ENCODE measurements at places on chromosomes 3 and 15.
A peak's percentile ranks its signal among the peaks of the same experiment; 100 is the strongest.

- peak; percentile 9 for DNase-seq
Observed at GRCh38 chr15:47551079-47551478, 166.2 kb upstream of the SEMA6D start.

- DNase-seq = no peak
Observed at GRCh38 chr15:64791401-64791800, 16.0 kb upstream of the RBPMS2 start.

DNA sequence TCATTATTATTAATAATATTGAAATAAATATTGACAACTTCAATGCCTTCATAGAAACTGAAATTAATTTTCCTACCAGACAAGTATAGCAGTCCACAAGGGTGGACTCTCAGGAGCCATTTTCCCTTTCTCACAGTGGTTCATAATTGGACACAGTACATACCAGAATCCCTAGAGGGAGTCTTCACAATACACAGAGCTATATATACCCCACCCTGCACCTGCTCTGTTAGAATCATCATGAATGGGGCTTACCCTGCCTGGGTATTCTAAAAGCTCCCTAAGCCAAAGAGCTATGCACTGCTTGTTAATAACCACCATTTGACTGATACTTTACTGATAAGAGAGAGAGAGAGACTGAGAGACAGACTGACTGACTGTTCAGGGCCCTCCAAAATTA is 134.9 kb downstream of the FEZF2 start:
- no peak for DNase-seq

GRCh38 chr3:18228060-18228459 is 197.1 kb downstream of the SATB1 start:
- no peak for DNase-seq

GRCh38 chr15:99631255-99631654 is 65.5 kb downstream of the MEF2A start:
- DNase-seq = peak; percentile 56

DNA sequence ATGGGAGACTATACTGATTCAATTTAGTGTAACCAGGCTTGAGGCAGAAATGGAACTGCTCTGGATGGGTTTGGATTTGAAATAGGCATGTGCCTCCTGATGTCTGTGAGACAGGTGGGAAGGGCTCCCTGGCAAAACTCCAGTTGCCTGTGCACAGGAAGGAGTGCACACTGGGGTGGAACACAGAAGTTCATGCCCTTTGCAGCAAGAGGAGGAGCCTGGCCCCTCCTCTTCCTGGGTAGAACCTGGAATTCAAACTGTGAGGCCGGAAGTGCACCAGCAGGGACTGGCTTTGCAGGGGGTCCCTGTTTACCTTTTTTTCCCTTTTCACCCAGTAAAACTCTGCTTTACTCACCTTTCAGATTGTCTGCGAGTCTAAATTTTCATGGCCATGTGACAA is 99.9 kb downstream of the GMPS start:
- no peak for DNase-seq

GRCh38 chr3:128432971-128433836 is 33.5 kb downstream of the DNAJB8 start:
- DNase-seq = peak; percentile 32
